ENCODE measurements at places on chromosomes 6 and 20.

GRCh38 chr20:46206025-46206424, 87.9 kb downstream of the CD40 start:
- DNase-seq = no peak

- DNase-seq = no peak
Observed at GRCh38 chr6:15575357-15576033, 87.3 kb downstream of the DTNBP1 start.

GRCh38 chr6:25056130-25056529, 120.4 kb upstream of the RIPOR2 start:
- no peak for DNase-seq

DNA sequence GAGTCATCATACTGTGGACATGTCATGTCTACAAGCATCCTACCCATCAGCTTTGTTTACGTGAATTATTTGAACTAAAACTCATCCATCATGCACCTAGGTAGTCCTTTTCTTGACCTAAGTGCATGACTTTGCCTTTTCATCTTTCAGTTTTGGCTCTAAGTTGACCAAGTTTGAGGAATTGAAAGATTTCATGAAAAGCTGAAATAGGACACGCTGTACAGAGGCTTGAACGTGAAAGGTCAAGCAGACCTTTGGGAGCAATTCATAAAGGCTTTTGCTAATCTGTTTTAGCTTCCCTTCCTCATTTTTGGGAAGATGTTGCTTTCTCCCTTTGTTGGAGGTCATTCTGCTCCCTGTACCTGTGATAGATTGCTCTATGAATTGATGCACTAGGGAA, 55.1 kb upstream of the MLIP start:
- DNase-seq = no peak

Measured in tongue (tissue), 3 donors.